ENCODE measurements at places on chromosomes 1 and 21.

DNA sequence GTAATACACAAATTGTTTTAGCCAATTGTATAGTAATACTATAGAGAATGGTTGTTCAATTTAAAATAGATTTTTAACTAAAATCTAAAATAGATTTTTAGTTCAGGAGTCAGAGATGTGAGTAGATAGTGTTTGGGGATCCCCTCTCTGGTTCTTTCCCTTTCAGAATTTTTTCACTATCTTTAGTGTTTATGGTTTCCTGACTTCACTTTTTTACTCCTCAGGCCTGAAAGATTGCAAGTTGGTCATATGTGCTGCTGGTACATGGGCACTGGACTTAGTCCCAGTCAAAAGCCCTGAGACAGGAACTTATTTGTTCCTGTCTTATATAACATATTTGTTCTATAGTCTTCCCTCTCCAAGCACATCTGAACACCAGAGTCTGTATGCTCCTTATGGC lies 96.8 kb upstream of the ATP1B1 start:
- no peak for DNase-seq

- DNase-seq: no peak
These were observed 142.4 kb downstream of the GLUL start for GRCh38 chr1:182249201-182249676.

DNA sequence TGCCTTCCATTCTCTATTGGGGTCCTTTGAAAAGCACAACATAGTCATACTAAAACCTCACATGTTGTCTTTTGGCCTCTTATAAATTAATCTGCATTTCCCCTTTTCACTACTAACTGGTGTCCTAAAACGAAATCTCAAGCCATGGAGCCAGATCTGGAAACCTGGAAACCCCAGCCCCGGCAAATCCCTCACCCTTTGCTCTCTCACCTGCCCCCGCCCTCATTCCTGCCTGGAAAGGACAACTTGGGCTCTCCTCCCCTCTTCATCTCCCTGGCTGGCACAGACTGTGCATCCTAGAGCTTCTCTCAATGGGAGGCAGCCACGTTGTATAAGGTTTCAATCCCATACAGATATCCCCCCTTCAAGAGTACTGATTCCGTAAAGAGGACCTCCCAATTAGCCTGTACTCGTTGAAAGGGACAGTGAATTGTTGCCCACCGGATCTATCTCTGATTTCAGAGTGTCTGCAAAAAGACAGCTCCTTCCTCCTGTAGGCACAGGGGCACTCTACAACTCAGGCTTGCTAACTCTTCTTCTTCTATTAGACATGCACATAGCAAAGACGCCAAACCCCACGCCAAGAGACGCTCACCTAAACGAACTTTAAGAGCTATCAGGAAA lies 1.4 kb downstream of the DUSP10 start:
- DNase-seq: no peak

- no peak for DNase-seq
These were observed 149.1 kb upstream of the USP24 start for GRCh38 chr1:55364216-55364615.

- DNase-seq: no peak
These were observed 491.0 kb downstream of the MATN1 start for GRCh38 chr1:30232288-30232899.

Data from type B pancreatic cell (in vitro differentiated cells).